NCI-H1436 (cell line): ENCODE measurements at places on chromosomes 4 and X.

GRCh38 chr4:113637363-113637762 is 124.2 kb downstream of the CAMK2D start:
- no peak for DNase-seq

GRCh38 chr4:110533940-110534339 is 58.0 kb downstream of the ENPEP start:
- no peak for DNase-seq

GRCh38 chrX:30141966-30142365 is 73.4 kb upstream of the MAGEB2 start:
- no peak for DNase-seq

DNA sequence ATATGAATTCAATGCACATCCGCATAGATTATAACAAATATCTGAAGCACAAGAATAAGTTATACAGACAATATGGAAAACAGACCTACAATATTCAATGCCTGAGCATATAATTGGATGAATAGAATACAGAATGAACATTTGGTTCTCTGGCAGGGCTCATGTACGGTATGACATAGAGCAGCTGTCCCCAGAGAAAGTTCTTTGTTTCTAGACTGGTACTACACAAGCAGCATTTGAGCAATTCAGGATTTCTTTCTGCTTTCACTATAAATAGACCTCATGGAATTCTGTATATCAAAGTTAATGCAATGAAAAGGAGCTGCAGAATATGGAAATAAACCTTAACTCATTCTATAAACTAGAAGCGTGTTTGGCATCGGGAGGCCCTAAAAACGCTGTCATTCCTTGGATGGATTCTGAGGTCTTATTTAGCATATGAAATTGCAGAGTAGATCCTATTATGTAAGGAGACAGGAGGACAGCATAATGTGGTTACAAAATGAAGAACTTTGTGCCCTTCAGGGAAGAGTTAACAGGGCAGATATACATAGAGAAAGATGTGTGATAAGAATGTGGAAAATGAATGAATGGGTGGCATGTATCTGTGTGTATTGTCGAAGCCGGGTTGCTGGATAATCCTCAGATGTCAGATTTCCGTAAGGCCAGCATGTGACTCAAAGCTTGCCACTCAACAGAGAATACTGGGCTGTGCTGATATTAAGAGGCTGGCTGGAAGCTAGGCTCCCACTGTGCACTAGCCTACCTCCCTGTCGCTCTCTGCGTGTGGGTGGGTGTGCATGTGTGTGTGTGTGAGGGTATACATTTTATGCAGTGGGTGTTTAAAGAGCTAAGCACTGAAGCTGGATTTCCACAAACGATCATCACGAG is 103.3 kb upstream of the SLC4A4 start:
- no peak for DNase-seq

DNA sequence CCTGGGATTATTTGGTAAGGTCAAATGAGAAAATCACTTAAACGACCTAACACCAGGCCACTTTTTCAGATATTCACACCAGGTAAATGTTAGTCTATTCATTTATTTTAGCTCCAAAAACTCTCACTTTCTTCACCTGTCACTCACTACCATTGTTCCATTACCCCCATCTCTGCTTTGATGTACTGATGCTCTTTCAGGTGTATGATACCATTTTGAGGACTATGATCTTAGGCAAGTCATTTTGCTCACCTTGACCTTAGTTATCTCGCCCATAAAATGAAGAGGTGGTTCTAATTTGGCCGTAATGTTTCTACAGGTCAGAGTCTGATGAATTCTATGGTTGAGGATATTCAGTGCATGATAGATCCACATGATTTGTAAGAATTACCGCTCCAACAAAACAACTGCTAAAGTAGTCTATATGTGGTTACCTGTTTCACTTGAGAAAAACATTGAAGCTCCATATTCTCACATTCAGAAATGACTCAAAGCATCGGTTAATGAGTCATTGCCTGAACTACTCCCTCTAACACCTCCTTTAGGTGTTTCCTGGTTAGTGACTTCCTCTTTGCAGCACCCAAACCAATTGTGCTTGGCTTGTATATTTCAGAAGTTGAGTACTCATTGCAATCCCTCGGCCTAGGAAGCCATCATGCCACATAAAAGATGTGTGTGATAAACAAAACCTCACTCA is 4.5 kb downstream of the DTHD1 start:
- no peak for DNase-seq

GRCh38 chr4:38145741-38146140 is 185.5 kb downstream of the PTTG2 start:
- no peak for DNase-seq

DNA sequence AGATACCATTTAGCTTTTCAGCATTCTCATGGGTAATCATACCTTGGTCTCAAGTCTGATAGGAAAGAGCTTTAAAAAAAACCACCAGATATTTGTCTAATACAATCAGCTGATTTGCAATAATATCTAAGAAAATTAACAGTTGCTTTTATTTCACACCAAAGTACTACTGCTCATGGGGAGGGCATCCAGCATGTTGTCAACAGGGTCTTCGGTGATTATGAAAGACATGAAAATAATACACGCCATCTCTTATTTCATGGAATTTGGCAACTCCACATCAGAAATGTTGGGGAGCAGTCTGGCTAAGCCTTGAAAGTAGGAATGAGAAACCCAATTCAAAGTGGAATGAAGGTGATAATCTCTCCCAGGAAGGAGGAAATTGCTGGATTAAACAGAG is 3.0 kb downstream of the ASB5 start:
- no peak for DNase-seq

- DNase-seq, result no peak
Observed at GRCh38 chr4:62117886-62118285, 917.8 kb downstream of the ADGRL3 start.

- DNase-seq, result no peak
Observed at GRCh38 chrX:140432346-140433175, 72.3 kb downstream of the SOX3 start.

DNA sequence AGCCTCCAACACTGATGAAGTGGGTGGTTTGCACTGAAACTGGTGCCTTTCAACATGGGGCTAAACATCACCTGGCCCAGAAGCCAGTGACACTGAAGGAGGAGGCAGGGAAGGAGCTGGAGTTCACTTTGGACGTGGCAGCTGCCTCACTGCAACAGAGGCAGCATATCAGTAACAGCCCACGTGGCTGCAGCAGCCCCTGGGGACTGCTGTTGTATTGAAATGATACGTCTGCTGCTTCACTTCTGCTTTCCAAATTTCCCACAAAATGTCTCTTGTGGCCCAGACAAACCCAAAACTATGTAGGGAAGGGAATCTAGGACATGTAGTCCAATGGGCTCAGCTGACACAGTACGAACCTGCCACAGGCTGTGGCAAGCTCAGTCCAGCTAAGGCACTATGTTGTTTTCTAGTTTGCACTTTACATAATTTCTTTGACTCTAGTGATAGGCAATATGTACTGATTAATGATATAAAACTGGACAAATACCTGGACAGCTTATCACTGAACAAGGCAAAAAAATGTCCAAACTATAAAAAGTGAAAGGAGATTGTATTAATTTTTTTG is 84.7 kb upstream of the RAPGEF2 start:
- DNase-seq, result no peak
